ENCODE measurements at places on chromosomes 2 and 18.

DNA sequence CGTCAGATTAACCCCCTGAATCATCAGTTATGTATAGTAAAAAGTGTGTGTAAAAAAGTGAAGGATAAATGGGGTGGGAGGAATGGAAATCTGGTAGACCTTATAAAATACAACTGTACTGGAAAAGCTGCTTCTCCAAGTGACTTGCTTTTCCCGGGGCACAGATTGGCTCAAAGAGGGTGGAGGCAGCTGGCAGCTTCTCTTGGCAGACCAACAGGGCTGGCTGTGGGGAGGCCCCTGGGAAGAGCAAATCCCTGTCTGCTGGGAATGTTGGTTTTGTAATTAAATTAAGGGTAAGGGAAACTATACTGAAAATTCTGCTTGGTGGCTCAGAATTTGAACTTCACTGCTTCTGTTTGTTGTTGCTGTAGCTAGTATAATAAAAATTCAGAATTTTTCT, 154.2 kb upstream of the DLX2 start:
- DNase-seq, result no peak

GRCh38 chr2:26276484-26277227, 31.9 kb downstream of the HADHB start:
- DNase-seq, result no peak

- peak; percentile 55 for DNase-seq
Measured at GRCh38 chr2:65530547-65531320, 98.3 kb upstream of the SPRED2 start.

GRCh38 chr2:21910832-21911507, 787.2 kb downstream of the TDRD15 start:
- DNase-seq, result no peak

- peak; percentile 27 for DNase-seq
Measured at GRCh38 chr2:165238295-165238694, 919 bp upstream of the SCN2A start.

GRCh38 chr2:204695506-204695905, 150.2 kb downstream of the PARD3B start:
- peak; percentile 71 for DNase-seq

GRCh38 chr2:119486886-119487285, 37.4 kb downstream of the SCTR start:
- DNase-seq, result no peak

DNA sequence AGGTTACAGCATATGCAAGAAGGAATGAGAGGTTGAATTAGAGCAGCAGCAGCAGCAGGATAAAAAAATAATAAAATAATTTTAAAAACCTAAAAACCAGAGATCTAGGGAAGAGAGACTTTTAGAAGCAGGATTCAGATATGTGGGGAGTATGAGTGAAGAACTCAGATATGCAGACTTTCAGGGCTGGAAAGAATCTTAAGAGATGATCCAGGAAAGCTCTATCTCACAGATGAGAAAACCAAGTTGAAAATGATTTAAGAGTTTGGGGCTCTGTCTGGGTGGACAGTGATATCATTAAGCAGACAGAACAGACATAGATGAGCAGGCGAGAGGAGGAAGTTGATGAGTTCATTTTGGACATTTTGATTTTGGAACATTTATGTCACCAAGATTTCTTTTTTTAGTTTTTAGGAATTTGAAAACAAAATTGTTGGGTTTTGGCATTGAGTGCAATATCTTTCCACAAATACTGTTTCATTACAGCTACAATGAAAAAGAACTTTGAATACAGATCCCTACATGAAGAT, 31.8 kb downstream of the BCL2 start:
- DNase-seq, result no peak

DNA sequence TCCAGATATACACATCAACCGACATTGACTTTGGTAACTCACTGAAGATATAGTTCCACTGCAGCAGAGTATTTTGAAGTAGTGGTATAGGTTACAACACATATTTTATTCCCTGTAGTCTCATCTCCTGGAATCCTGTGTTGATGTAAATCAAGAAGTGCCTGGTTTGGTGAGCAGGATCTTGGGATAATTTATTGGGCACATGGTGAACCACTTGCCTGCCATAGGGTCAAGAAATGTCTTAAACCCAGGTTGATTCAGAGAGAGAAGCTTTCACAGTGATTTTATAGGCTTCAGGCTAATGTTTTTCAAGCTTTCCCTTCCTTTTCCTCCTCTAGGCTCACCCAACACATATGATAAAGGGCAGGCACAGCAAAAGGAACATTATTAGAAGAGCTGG, 24.6 kb downstream of the CCDC85A start:
- peak; percentile 32 for DNase-seq

- DNase-seq, result peak; percentile 58
Measured at GRCh38 chr2:222903234-222904220, 42.7 kb downstream of the ACSL3 start.

- no peak for DNase-seq
Measured at GRCh38 chr2:29527947-29528346, 393.4 kb downstream of the ALK start.

DNA sequence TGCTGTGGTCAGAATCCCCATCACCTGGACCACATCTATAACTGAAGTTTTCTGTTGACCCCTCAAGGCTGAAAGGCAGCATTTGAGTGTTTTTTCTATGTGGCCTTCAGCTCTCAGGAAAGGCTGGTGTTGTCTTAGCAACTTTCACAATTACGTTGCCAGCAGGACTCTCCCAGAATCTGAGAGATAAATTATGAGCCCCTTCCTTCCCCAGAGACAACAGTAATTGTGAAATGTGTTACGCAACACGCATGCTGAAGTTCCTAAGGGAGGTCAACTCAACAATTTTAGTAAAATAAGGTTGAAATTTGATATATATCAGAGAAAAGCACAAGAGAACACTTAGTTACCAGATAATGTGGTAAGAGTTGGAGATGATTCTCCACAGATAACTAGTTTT, 216.5 kb upstream of the SLC8A1 start:
- peak; percentile 90 for DNase-seq

DNA sequence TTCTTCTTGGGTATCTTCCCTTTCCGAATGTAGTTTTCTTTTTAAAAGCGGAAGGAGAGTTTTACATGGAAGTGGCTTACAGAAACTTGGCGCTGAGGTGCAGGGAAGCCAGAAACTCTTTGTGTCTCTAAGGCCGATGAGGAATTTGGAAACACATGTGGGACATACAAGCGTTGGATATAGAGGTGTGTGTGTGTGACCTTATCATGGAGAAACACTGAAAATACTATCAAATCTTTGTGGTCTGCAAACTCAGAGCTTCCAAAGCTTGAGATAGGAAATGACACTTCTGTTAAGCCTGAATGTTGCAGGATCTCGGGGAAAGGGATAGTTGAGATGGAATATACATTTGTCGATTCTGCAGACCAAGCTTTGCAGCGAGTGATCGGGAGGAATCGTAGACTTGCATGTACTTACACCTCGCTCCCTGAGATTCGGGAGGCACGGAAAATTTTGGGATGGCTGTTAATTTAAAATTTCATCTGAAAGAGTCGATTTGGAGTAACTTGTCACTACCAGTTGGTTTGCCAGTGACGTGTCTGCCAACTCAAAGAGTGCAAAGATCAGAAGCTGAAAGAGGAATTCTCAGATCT, 1.0 kb downstream of the NAB1 start:
- DNase-seq, result no peak

GRCh38 chr2:47437287-47437686, 34.3 kb downstream of the MSH2 start:
- DNase-seq, result peak; percentile 32

GRCh38 chr18:48790869-48791635, 159.7 kb downstream of the SMAD7 start:
- DNase-seq, result no peak

DNA sequence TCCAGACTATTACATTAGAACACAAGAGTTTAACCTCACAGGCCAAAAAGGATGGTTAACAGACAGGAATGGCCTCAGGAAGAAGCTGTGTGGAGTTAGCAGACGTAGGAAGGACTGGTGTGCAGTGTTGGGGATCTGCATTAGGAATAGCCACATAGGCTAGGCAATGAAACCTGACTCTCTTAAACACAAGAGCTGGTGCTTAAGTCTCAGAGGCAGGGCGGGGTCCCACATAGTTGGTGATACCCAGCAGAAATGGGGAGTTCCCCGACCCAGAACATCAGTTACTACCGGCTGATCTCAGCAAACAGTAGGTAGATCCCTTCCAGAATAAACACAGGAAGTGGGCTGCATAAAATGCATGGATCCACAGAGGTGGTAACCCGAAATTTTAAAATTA, 64.1 kb downstream of the CCDC93 start:
- no peak for DNase-seq

DNA sequence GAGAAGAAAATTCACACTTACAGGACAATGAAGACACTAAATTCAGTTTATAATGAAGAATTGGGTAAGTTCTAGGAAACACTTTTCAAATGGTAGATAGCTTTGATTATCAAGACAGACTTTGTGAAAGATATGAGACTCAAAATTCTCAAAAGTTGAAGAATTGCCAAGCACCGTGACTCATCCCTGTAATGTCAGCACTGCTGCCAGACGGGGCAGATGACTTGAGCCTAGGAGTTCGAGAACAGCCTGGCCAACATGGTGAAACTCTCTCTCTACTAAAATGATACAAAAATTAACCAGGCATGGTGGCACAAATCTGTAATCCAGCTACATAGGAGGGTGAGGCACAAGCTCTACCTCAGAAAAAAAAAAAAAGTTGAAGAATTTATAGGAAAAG, 1820.1 kb upstream of the LRRTM1 start:
- DNase-seq, result peak; percentile 1

DNA sequence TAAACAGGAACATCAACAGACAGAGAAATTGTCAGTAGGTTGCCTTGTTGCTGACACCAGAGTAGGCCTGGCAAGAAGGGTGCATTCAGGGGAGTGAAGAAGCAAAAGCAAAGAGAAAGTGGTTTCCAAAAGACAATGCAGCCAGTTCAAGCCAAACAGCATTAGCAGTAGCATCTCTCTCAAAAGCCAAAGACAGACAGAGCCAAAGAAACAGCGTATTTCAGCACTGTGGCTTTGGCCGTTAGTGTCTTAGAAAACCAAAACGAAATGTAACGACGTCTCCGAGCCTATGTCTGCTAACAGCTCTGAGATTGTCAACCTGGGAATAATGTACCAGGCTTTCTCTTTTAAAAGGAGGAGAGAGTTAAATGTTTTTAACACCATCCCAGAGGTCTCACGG, 178.6 kb downstream of the NRP2 start:
- no peak for DNase-seq

GRCh38 chr2:127857265-127857808, 618 bp downstream of the POLR2D start:
- DNase-seq, result peak; percentile 8

- DNase-seq, result no peak
Measured at GRCh38 chr2:232927793-232928550, 57.9 kb downstream of the SNORC start.
